AML-193 (cell line): ENCODE measurements at places on chromosomes 2 and 18.

DNA sequence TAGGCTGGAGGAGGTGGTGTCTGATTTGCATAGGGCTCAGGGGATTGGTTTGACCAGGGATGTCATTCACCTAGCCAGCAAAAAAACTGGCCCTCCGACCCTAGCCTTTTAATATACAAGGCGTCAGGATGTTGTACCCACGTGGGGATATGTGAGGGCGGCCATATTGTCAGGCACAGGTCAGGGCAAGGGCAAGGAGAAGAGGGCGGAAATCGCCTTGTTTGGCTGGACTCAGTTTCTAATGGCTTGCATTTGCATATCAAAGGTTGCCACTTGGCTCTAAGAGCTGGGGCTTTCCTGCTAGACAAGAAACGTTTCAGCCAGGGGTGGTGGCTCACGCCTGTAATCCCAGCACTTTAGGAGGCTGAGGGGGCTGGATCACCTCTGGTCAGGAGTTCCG is 24.9 kb upstream of the PDCL3 start:
- no peak for DNase-seq

- DNase-seq = no peak
Observed at GRCh38 chr2:3005859-3006501, 371.6 kb downstream of the EIPR1 start.

- DNase-seq = no peak
Observed at GRCh38 chr2:64234785-64235184, 90.6 kb upstream of the PELI1 start.

GRCh38 chr2:38617301-38617700 is 14.6 kb upstream of the HNRNPLL start:
- no peak for DNase-seq

- DNase-seq = no peak
Observed at GRCh38 chr2:225512876-225513540, 113.5 kb downstream of the NYAP2 start.

GRCh38 chr2:124149571-124149970 is 124.5 kb downstream of the CNTNAP5 start:
- no peak for DNase-seq

GRCh38 chr2:130344578-130344977 is 1.9 kb downstream of the IMP4 start:
- DNase-seq = no peak
